Right renal pelvis (tissue), 4 donors: ENCODE measurements at places on chromosomes 7 and 10. TPM values are rescaled to one million over a fixed set of nuclear protein-coding genes. Genes with fewer than 3 reads are reported as not detected.

The LRRC17 gene
- polyA plus RNA-seq = 93.8 TPM

The TRIL gene
- polyA plus RNA-seq = 67.7 TPM

The INPP5A gene
- 35.9 TPM for polyA plus RNA-seq

The MGMT gene
- polyA plus RNA-seq = 19.3 TPM

GRCh38 chr7:78066599-78066998 is 268.0 kb downstream of the PHTF2 start:
- no peak for DNase-seq

The MACROH2A2 gene
- polyA plus RNA-seq = 92.7 TPM

The SLC13A4 gene
- polyA plus RNA-seq = 1.8 TPM

GRCh38 chr7:143910473-143911248 is 8.7 kb upstream of the TCAF1 start:
- DNase-seq = no peak

DNA sequence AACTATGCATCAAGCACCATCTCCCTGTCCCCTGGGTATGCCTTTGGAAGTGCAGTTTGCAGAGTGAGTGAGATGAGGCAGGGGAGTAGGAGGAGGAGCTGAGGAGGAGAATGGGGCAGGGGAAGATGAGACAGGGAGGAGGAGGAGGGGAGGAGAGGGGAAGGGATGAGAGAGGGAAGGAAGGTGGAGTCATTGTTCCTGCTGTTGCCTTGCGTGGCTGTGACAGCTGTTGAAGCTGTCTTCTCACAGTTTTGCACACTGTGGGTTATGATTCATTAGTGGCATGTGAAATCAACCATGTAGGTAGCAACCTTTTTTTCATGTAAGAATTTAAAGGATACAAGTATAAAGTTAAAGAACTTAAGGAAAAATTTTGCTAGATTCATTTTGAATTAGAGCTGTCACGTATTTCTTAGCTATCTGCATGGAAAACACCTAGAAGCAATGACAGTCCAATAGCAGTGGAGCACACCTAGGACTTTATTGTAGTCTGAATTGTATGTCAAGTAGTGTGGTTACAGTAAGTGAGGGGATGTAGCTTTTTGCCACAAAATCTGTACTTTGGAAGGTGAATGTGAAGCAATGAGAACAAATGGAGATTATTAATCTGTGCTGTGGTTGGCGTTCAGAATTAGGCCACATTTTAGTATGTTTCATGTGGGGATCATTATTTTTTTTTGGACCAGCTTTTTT is 21.7 kb downstream of the CCM2 start:
- DNase-seq = no peak

GRCh38 chr10:102085336-102085735 is 20.2 kb downstream of the HPS6 start:
- DNase-seq = no peak

- no peak for DNase-seq
These were observed 790 bp downstream of the ADAM22 start for GRCh38 chr7:87934699-87935383.

- DNase-seq = no peak
These were observed 102.7 kb upstream of the FAM3C start for GRCh38 chr7:121498816-121499215.

The PDZD7 gene
- 1.7 TPM for polyA plus RNA-seq

The DNA2 gene
- 12.2 TPM for polyA plus RNA-seq

The MYH16 gene
- not detected for polyA plus RNA-seq

- no peak for DNase-seq
These were observed 243.9 kb upstream of the POT1 start for GRCh38 chr7:125173571-125173970.

- DNase-seq = no peak
These were observed 40.0 kb upstream of the EIF4H start for GRCh38 chr7:74134117-74134620.

DNA sequence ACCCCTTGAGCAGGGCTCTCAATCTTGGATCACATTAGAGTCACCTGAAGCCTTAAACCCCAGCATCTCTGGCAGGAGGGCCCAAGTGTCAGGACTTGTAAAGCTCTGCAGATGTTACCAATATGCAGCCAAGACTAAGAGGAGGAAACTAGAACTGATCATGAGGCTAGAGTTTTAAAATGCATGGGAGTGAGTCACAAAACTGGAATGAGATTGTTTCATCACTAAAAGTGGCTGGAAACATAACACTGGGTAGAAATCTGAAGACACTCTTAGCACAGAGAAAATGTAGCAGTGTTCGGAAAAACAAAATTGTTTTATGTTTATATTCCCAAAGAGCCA is 63.3 kb upstream of the GHITM start:
- DNase-seq = no peak

The MPP7 gene
- 8.4 TPM for polyA plus RNA-seq

The FZD1 gene
- polyA plus RNA-seq = 64.5 TPM

- DNase-seq = no peak
These were observed 680.5 kb downstream of the PARD3 start for GRCh38 chr10:34134602-34135001.

DNA sequence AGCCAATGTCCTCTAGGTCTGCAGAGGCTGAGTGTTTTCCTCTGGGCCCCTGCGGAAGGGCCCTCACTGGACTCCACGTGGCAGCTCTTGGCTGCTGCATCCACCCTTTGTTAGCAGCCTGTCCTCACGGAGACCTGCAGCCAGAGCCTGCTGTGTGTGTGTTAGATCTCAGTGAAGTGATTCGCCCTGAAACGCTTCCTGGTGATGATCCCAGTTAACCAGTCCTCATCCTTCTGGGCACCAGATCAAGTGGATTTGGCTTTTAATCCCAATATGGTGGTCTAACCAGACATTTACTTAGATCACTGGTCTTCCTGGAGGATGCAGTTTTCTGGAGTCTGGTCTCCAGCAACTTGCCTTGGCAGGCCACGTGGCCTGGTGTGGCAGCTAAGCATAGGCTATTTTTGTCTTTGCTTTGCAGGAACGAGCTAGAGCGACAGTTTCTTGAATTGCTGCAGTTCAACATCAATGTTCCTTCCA is 39.5 kb upstream of the GJD4 start:
- no peak for DNase-seq

DNA sequence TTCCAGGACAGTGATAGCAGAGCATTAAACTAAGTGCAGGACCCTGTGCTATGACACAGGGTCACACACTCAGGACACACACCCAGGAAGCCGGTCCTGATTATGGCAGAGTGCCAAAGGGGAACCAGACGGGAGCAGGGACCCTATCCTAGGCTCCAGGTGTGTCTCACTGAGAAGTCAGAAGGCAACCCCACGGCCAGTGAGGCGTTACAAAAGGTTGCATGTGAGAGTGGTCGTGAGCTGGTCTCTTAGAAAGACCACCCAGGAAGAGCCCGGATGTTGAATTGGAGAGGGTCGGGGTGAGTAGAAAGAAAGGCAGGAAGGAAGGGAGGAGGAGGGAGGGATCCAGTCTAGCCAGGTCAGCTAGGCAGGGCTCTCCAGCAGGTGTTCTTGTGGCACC is 31.0 kb downstream of the FRMPD2 start:
- no peak for DNase-seq

- DNase-seq = no peak
These were observed 178.1 kb downstream of the EVX1 start for GRCh38 chr7:27420702-27421101.

The SYT15 gene
- polyA plus RNA-seq = 9.4 TPM

GRCh38 chr10:63058236-63058635 is 74.9 kb upstream of the NRBF2 start:
- no peak for DNase-seq

GRCh38 chr7:138238734-138239659 is 162.7 kb downstream of the AKR1D1 start:
- no peak for DNase-seq

GRCh38 chr7:132485600-132486273 is 90.5 kb downstream of the PLXNA4 start:
- DNase-seq = no peak

DNA sequence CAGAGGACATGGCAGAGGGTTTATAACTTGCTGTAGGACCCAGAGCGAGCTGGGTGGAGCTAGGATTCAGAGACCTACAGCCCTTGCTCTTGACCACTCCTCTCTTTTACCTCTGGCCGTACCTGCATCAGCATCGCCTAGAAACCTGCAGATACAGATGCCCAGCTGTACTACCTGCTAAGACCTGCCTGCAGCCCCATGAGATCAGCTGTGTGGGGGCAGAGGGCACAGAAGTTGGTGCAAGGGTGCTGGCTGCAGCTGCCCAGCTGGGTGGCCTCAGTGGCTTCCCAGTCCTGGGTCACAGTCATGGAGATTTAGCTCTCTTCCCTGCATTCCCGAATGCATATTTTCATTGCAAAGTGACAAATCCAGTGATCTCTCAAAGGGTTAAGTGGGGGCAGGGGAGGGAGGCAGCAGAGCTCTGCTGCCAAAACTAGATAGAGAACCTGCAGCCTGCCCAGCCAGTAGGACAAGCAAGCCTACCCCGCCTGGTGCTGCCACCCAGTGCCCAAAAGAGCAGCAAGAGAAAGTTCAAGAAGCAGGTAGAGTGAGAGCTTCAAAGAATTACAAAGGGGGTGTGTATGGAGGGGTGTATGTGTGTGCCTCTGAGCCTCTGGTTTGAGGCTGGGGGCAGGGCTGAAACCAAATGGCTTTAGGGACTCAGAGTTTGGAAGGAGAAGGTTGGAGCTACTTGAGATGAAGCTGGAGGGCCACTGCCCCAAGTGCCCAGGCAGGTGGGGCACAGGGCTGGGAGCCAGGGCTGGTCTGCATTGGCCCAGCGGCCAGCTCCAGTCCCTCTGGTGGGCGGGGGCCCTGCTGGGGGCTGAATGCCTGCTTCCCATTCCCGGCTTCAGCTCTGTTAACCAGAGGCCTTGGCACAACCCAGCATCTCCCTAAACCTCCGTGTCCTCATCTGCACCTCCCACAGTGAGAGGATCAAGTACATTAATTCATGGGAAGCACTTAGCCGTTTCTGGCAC is 6.9 kb downstream of the FAM241B start:
- DNase-seq = no peak

GRCh38 chr7:50953820-50954219 is 171.1 kb upstream of the GRB10 start:
- no peak for DNase-seq

DNA sequence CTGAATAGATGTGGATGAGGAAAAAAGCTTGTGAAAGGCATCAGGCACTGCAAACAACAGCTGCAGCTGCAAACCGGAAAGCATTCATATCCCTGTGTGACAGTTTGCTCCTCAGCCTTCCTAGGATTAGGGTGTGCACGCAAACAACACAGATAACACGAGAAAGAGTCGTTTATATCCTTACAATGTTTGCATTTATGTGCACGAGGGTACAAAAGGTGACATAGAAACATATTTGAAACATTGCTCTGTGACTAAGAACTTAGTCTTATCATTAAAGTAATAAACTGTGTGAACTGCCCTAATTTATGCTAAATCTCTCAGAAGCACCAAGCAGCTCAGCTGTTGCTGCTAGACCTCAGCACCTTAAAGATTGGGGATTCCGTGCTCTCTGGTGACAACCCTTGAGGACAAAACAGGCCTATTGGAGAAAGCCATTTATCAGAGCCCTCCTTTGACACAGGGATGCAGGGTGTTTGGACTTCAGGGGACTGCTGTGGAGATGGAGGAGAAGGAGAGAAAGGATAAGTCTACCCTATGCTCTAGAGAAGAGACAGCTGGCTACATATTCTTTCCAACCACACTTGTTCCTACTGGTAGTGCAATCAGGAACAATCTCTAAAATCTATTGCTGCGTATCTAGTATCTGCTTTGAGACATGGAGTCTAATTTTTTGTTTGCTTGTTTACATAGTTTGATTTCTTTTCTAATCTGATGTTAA is 176.2 kb downstream of the GNAT3 start:
- peak; percentile 13 for DNase-seq

- DNase-seq = no peak
These were observed 32.3 kb upstream of the PALS2 start for GRCh38 chr7:24540956-24541355.

The CFAP46 gene
- polyA plus RNA-seq = 7.7 TPM

The NDUFB2 gene
- polyA plus RNA-seq = 163 TPM

The ZNF680 gene
- 19.8 TPM for polyA plus RNA-seq

DNA sequence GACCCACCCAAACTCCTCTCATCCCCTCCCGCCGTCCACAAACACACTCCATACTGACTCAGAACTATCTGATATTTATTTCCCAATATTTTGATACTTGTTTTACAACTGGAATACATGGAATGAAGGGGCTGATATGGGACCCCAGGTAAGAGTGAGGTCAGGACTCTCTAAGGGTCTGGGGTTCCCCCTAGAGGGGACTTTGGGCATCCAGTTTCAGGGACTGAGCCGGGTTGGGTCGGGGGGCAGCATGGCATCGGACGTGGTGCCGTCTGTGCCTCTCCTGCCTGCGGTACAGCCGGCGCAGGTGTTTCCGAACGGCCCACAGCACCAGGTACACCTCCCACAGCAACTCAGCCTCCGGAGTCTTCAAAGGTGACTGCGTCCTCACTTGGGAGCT is 7.5 kb downstream of the SPACDR start:
- no peak for DNase-seq

The IMMP2L gene
- 42.7 TPM for polyA plus RNA-seq

The UPK3B gene
- polyA plus RNA-seq = 4.7 TPM

The HSPA12A gene
- polyA plus RNA-seq = 49.4 TPM

The MET gene
- 40.9 TPM for polyA plus RNA-seq

DNA sequence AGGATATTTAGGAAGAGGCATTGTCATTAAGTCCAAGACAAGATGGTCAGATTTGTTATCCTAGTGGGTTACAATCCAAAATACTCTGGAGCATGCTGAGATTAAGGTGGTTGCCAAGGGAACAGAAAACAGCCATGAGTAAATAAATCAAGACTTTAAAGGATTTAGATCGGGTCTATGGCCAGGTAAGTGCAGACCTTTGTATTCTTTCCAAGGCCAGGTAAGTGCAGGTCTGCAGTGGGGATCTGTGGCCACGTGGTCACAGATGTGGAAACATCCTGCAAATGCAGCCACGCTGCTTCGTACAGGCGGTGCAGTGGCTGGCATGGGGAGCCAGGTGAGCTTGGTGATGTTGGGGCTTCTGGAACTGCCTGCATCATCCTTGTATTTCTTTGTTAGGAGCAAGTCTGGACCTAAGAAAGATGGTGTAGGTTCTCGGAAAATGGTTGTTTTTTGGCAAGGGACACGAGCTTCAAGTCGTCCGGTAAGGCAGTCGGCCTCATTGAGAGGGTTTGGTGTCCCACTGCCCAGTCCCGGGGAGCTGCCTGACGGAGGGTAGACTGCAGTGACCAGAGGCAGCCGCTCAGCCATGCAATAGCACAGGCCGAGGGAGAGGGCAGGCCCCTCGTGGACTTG is 21.8 kb downstream of the ZNF775 start:
- no peak for DNase-seq

The GRB10 gene
- 32.0 TPM for polyA plus RNA-seq

The FEZF1 gene
- not detected for polyA plus RNA-seq

The MRLN gene
- polyA plus RNA-seq = 1.0 TPM

The TMEM270 gene
- not detected for polyA plus RNA-seq

The CLDN3 gene
- 43.5 TPM for polyA plus RNA-seq

DNA sequence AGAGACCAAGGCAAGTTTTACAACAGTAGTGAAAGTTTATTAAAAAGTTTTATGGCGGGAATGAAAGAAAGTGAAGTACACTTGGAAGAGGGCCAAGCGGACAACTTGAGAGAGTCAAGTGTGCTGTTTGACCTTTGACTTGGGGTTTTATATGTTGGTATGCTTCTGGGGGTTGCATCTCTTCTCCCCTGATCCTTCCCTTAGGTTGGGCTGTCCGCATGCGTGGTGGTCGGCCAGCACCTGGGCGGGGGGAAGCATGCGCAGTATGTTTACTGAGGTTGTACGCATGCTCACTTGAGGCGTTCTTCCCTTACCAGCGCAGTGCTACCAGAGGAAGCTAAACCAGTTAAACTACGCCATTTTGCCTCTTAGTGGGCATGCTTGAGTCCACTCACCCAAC is 31.9 kb downstream of the NUP42 start:
- DNase-seq = no peak
